ENCODE measurements at places on chromosomes 6 and 20.

DNA sequence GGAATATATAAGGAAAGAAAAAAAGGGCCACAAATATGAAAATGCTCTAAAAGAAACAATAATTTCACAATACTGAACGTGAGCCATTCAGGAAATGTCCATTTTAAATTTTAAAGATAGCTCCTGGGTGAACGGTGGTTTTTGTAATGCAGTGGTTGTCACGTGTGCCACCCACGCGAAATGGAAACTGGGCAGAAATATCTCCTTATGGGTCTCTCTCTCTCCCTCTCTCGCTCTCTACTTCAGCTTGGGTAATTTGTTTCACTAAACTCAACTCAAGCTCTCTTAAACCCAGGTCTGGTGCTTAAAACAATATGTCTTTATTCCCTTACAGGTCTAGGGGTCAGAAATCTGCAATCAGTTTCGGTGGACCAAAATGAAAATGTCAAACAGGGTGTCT, 150.8 kb downstream of the OR2B2 start:
- DNase-seq, result no peak

DNA sequence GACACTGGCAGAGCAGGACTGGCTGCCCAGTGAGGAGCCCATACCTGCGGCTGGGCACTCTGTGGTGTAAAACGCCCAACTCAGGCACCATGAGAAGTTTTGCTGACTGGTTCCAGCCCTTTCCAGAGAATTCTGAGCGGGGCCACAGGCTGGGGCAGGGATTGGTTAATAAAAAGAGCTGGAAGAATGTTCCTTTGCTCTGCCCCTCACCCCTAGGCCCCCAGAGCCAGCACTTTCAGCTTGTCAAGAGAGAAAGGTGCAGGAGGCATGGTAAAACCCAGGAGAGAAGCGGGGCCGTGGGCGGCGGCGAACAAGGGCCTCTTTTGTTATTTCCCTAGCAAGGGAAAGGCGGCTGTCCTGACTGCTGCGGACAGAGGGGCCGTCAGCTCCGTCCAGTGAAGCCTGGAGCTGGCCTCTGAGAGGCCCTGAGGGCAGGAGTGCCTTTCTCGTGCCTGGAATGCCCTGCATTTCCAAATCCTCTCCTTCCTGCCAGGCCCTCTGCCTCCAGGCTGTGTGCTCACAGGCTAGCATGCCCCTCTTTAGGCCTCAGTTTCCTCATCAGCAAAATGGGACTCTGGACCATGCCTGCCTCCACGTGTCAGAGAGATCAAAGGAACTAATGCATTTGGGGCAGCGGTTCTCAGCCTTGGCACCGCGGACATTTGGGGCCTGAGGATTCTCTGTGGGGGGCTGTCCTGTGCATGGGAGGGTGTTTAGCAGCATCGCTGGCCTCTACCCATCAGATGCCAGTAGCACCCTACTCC, 12.9 kb downstream of the SLC13A3 start:
- DNase-seq, result no peak

DNA sequence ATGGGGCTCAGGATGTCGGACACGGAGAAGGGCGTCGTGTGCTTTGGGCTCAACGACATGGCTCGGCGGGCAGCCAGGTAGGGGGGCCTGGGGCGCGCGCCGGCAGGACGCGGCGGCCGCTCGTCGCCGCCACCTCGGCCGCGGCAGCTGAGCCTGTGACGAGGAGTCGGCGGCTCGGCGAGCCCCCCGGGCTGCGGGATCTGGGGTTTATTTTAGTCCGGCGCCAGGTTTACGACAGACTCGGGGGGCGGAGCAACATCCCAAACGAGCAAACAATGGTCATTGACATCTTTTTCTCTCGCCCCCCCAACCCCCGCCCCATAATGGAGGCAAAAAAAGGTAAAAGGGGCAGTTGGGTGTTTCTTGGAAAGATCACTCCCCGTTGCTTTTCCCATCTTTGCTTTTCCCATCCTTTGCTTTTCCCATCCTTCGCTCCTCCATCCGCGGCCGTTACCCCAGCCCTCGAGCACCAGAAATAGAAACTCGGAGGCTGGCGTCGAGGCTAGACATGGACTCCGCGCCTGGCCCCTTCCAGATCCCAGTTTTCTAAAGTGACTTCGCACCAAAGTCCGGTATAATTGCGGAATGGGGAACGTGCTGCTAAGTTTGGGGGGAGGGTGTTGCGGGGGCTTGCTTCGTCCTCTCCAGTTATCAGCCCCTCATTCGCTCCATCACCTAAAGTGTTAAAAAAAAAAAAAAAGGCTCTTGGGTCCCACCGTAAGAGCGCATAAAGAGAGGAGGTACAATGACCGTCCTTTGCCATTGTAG, at the start of gene NKX2-4:
Gene NKX2-4, minus strand, starts transcription at position 186 of the 768 bp plus-strand sequence. Its CDS starts 127 bp downstream, at position 59.
- DNase-seq, result no peak

DNA sequence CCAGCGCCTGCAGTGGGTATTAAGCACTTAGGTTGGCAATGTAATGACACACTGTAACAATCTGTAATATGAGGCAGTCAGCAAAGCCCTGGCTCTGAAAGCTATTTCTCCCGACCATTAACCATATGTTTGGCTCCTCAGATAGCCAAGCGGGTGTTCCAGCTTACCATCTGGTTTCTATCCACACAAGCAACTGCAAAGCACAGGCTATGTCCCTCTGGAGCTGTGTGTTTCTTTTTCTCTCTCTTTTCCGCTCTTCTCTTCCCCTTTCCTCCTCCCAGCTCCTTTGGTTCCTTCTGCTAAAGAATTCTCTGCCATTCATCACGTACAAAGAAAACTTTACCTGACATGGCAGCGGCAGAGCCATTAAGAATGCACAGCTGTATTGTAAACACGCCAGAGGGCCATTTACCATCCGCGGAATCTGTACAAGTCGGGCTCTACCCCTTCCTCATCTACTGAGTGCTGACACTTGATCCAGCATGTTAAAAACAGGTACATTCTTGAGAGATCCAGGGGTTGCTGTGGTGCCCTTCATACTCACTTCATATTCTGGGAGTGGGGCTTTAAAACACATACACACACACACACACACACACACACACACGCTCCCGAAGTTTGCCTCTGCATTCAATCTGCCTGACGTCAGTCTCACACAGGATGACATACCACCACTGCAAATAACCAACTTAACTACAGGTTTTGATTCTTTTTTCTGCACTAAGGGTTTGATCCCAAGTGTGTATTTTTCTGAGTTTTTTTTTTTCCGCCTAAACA, 77.2 kb downstream of the BACH2 start:
- DNase-seq, result no peak

- no peak for DNase-seq
Observed at GRCh38 chr6:170314983-170315382, 8.4 kb downstream of the FAM120B start.

- DNase-seq, result no peak
Observed at GRCh38 chr6:167643223-167643622, 183.5 kb upstream of the AFDN start.

DNA sequence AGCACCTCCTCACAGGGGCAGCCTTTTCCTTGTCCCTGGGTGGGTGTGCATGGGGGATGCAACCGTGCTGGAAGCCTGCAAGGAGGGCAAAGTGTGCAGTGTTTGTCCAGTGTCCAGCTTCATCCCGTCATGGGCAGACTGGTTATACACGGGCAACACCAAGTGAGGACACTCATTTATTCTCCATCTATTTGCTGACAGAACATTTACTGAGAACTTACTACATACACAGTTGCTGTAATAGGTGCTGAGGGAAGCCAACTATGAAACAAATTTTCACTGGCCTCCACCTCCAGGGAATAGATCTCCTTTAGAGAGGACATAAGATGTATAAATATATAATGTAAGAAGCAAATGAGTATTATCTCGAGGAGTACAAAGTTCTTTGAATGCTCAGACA, 136.7 kb downstream of the LRFN2 start:
- DNase-seq, result no peak

DNA sequence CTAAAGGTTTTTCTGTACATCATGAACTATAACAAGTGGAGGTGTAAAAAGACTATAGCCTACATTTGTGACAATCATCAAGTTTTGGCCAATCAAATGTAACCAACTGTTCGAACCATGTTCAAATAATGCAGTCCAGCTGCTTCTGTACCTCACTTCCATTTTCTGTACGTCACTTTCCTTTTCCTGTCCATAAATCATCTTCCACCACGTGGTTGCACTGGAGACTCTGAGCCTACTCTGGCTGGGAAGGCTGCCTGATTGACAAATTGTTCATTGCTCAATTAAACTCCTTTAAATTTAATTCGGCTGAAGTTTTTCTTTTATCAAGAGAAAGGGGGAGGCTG, 270.4 kb upstream of the JARID2 start:
- no peak for DNase-seq

DNA sequence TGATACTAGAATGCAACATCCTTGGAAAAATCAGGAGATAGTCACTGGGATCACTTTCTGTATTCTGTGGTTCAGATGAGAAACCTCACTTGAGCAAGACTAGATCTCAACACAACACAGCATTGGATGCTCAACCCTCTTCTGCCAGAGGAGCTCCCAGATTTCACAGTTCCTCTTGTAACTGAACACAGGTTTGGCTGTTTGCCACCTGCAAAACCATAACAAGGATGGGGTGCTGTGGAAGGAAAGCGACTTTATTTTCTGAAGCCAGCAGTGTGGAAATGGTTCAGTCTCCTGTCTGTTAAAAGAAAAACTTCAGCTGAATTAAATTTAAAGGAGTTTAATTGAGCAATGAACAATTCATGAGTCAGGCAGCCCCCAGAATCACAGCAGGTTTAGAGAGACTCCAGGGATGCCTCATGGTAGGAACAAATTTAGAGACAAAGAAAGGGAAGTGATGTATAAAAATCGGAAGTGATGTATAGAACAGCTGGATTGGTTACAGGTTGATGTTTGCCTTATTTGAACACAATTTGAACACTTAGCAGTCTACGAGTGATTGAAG, 149.9 kb upstream of the UST start:
- no peak for DNase-seq

DNA sequence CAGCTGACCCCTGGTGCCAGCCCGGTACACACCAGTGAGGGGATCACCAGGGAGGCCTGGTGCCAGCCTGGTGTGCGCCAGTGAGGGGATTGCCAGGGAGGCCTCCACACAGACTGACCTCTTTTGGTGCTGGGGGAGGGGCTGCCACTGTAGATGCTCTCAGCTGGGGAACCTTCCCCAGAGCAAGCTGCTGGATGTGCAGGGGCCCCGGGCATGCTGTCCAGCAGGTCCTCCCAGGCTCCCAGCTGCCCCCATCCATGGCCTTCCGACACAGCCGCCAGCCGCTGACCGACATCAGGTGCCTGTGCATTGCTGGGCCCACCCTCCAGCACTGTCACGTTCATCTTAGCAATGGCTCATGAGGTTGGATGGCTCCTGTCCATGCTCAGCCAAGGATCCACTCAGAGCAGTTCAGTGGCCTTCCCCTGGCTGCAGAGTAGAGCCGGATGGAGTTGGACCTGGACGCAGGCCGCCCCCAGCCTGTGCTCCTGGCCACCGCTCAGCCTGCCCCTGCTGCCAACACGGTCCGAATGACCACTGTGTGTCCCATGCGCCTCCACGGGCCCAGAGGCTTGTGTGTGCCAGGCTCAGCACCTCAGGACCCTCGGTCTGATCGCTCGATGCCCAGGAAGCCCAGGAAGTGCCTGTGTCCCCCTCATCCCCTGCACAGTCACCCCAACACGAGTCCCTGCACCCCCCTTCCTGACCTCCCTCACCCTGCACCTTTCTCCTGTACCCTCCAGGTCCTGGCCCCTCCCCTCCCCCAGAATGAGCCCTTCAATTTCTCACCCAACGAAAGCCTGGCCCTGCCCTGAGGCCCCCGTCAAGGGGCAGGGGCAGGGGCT, 95.7 kb downstream of the YTHDF1 start:
- no peak for DNase-seq

DNA sequence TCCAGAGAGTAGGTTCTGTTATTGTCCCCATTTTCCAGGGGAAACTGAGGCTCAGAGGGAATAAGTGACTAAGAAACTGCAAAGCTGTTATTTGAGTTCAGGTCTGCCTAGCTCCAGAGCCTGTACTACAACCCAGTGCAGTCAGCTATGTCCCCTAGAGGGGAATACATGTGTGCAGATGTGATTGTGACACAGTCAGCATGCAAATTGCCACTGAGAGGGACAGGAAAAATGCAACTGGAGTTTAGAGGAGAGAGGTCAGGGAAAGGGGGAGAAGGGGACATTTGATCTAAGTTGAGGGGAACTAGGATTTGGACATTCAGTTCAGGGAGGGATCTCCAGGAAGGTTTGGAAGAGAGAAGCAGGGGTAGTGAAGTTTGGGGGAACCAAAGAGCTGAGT, 38.6 kb upstream of the EPB41L1 start:
- DNase-seq, result no peak

DNA sequence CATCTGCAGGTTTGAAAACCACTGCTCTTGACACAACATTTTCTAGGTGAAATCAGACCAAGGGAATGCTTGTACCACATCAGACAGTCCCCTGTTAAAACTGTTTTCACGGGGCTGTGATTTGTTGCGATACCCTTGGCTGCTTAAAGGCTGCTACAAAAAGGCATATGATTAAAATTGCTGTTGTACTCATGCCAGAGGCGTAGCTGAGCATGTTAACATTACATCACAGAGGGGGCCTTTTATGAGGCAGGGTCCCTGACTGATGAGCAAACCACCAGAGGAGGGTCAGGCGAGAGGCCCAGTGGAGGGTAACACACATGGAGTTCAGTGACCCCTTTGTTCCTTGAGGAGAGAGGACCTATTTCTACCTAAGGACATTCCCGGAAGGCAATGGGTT, 70.4 kb upstream of the CDYL start:
- DNase-seq, result no peak

DNA sequence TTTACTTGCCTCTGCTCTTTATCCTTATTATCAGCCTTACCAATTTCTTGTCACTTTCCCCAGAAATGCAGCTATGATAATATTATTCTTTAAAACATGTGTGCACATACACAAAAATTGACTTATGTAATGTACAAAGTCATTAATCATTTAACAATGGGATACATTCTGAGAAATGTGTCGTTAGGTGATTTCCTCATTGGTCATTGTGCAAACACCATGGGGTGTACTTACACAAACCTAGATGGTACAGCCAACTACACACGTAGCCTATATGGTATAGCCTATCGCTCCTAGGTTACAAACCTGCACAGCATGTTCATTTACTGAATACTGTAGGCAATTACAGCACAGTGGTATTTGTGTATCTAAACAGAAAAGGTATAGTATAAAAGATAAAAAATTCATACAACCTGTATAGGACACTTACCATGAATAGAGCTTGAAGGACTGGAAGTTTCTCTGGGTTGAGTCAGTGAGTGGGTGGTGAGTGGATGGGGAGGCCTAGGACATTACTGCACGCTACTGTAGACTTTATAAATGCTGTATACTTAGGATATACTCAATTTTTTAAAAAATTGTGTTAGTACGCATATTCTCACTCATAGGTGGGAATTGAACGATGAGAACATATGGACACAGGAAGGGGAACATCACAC, 56.9 kb downstream of the HIVEP1 start:
- DNase-seq, result no peak

- no peak for DNase-seq
Observed at GRCh38 chr20:9082741-9083140, 13.9 kb downstream of the PLCB4 start.
